ENCODE measurements at places on chromosomes 4 and X.

- no peak for DNase-seq
These were observed 3.8 kb upstream of the ADH1B start for GRCh38 chr4:99324979-99325378.

- no peak for DNase-seq
These were observed 70.2 kb downstream of the CD38 start for GRCh38 chr4:15848191-15848842.

DNA sequence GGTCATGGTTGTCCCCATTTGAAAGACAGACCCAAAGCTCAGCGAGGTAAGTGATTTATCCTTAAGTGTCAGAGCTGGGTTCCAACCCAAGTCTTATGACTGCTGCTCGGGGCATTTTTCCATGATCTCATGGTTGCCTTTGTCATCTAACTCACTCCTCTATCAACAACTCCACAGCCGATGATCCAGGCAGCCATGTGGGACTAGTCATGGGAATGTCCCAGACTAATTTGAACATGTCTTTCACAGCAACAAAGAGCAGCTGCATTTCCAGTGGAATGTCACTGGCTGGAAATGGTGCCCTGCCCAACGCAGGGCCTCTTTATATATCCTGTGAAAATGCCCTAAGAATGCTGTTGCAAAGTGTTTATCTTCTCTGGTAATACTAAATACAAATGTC lies 284.8 kb upstream of the PPARGC1A start:
- no peak for DNase-seq

DNA sequence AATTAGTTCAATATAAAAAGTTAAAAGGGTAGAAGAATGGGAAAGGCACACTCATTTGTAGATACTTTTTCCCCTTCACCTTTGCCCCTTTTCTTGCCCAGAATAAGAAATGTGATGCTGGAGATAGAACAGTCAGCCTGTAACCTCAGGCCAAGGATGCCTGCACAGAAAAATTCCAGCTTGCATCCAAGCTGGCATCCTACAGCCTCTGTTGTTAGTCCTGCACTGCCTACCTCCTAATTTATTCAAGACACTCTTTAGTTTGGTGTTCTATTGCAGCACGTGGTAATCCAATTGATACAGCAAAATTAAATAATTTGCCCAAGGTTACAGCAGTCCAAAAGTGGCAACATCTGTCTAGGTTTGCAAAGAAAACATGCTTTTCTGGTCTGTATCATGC lies 9.7 kb upstream of the USO1 start:
- DNase-seq = no peak

GRCh38 chr4:8643986-8644385 lies 51.4 kb downstream of the CPZ start:
- DNase-seq = no peak

GRCh38 chr4:187795737-187796136 lies 199.8 kb upstream of the ZFP42 start:
- DNase-seq = no peak

DNA sequence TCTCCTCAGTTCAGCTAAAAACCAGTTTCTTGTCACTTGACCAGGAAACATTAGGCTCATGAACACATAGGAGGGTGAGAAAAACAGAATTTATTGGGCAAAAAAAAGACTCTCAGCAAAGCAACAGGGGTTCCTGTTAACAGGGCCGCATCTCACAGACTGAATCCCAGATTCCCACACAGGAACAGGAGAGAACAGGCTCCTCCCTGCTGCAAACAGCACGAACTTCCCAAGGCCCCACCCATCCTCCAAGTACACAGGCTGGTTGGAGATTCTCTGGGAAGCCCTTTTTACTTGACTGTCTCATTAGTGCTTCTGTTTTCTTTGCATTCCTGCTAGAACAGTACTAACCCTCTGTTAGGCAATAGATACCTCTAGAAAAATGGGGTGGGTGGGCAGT lies 52.4 kb upstream of the IL21 start:
- no peak for DNase-seq

GRCh38 chr4:168353746-168354145 lies 35.2 kb upstream of the DDX60 start:
- no peak for DNase-seq

- DNase-seq = no peak
These were observed 142.3 kb downstream of the INPP4B start for GRCh38 chr4:142703694-142704309.

- DNase-seq = no peak
These were observed 13.0 kb upstream of the RHOH start for GRCh38 chr4:40183615-40184411.

- no peak for DNase-seq
These were observed 267.8 kb downstream of the DTHD1 start for GRCh38 chr4:36549252-36549651.

DNA sequence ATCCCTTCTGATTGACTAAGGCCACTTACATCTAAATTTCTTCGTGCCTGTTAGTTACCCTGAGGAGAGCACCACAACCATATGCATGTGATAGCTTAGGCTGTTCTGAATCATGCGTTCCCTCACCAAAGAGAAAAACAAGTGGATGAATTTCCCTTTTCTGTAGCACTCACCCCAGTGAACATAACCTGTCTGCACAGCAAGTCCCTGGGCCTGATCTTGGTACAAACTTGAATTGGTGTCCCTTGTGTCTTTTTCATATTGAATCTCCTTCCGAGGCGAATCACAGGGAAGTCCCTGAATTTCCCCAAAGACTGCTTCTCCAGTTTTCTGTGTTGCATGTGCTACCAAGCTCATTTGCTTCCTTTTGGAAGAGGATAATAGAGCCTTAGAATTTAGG lies 100.4 kb downstream of the KLHL8 start:
- DNase-seq = no peak

- DNase-seq = no peak
These were observed 6.5 kb downstream of the TEX13D start for GRCh38 chrX:124338733-124339514.

- DNase-seq = no peak
These were observed 49.2 kb downstream of the GPC4 start for GRCh38 chrX:133365871-133366611.

DNA sequence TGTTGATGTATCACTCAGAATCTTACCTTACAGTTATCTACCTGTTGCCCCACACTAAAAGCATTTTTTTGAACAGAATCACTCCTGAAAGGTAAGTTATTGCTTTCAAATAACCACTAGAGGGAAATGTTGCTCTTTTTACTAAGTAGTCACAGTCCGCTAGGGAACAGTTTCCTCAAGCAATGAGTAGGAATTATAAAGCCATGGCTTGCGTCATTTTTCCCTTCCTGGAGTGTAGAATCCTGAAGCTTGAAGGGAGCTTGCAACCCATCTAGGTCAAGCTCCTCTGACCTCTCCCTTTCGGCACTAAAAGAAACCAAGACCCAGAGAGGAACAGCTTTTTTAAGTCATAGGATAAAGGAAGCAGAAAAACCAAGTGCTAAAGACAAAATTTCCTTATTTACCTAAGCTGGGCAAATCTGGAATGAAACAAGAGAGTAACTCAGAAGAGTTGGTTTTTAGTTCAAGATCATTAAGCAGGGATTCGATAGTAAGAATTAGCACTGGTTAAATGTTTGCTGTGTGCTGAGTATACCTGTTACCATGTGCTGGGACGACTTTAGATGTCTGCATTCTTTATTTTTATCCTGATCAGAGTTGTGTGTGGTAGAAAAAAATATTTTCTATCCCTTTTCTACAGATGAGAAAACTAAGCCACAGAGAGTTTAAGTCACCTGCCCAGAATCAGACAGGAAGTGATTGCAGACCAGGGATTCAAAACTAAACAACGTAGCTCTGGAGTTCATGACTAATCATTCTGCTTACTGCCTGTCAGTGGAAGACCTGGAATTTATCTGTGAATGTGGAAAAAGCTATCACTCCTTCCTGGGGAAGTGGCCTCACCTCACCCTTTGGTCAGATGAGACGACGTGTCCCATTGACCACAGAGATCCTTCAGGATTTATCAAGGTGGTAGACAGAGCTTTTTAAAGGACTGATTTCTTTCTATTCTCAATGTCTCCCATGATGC lies 631.5 kb downstream of the RAB28 start:
- DNase-seq = no peak

DNA sequence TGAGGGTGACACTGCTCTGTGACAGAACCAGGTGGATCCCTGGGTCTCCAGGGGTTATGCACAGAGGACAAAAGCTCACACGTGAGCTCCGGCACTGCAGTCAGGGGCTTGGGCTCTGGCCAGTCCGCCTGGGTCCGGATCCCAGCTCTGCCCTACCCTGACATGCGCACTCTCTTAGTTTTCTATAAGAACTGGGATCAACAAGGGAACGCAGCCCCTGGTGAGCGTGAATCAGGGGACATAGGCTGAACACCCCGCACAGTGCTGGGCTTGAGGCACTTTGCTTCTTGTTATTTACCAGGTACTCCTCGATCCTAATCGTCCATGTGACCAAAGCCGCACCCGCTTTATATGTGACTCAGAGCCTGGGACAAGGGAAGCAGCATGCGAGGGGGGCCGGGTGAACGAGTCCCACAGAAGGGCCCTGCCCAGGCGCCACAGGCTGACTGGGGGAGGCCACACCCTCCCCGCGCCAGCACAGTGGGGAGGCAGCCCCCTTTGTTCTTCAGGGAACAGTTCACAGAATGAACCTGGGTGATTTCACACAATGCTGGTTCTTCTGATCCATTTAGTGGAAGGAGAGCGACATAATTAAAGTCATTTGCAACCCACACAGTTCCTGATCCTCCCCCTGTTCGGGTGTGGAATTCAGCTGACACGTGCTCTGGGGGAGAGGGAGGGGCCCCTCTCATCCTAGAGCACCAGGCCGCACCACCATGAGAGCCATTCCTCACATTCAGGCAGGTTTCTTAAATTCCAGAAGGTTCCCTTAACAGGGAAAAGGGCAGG lies 55.5 kb downstream of the WFS1 start:
- DNase-seq = peak; percentile 73

DNA sequence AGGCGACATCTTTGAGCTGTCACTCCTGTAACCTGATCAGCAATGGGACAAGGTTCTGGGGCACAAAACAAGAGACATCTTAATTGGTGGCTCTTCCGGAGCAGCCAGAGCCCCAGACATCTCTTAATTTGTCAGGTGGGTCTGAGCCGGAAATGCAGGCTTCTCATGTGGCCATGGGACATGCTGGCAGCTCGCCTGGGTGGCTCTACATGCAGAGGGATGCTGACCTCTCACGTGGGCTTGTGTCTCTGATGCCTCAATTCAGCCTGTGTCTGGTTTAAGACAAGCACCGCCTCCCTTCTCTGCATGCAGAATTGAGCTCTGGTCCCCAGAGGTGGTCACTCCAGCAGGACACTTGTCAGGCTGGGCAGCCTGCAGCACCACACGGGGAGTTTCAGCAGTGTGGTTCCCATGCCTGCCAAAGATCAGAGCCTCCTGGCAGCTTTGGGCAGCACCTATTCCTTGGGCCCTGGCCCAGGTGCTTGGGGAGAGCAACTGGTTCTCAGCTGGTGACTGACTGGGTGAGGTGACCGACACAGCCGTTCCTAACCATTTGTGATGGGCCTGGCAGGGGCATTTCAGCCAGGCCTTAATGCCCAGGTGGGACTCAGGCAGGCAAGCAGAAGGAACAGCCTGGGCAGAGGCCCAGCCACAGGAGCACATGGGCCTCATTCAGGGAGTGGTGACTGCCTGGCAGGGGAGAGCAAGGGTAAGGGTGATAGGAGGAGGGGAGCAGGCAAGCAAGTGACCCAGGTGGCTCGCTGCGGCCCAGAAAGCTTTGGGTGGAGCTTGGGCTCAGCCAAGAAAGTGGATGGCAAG lies 53.4 kb downstream of the HMX1 start:
- no peak for DNase-seq

- DNase-seq = no peak
These were observed 668.8 kb downstream of the GALNTL6 start for GRCh38 chr4:172481802-172482508.

- DNase-seq = no peak
These were observed 67.6 kb upstream of the GYPA start for GRCh38 chr4:144208074-144208473.

DNA sequence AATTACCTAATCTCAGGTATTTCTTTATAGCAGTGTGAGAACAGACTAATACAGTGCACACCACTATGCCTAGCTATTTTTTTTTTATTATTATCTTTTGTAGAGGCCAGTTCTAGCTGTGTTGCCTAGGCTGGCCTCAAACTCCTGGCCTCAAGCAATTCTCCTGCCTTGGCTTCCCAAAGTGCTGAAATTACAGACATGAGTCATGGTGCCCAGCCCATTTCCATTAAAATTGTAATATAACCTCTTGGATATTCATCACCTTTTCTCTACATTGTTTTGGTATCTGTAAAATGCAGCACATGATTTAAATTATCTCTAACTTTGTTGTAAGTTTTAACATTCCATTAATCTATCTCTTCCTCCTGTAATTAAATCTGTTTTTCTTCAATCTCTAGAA lies 2052.9 kb downstream of the ARAP2 start:
- no peak for DNase-seq

DNA sequence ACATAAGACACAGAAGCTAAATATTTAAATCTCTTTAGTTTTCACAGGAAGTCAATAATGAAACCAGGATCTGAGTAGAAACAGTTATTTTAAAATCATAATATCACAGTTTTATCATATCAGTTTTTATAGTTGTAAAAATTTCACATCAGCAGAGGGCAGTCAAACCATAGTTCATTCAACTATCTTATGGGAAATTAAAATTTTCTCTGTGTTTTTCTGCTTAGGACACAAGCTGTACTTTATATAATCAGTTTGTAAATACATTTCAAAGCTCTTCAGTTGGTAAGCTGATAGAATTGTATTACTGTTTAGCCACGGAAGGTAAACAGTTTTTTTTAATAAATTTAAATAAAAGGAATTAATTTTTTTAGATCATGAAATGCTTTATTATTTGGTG lies 204.8 kb upstream of the NUDT6 start:
- no peak for DNase-seq

GRCh38 chr4:41297832-41298231 lies 41.1 kb downstream of the UCHL1 start:
- DNase-seq = no peak

- DNase-seq = no peak
These were observed 597.1 kb downstream of the MID1IP1 start for GRCh38 chrX:39398215-39398962.
